NCI-H2081 (cell line): ENCODE measurements at places on chromosomes 12 and 14.

GRCh38 chr12:24177889-24178288 is 228.4 kb upstream of the SOX5 start:
- DNase-seq, result no peak

DNA sequence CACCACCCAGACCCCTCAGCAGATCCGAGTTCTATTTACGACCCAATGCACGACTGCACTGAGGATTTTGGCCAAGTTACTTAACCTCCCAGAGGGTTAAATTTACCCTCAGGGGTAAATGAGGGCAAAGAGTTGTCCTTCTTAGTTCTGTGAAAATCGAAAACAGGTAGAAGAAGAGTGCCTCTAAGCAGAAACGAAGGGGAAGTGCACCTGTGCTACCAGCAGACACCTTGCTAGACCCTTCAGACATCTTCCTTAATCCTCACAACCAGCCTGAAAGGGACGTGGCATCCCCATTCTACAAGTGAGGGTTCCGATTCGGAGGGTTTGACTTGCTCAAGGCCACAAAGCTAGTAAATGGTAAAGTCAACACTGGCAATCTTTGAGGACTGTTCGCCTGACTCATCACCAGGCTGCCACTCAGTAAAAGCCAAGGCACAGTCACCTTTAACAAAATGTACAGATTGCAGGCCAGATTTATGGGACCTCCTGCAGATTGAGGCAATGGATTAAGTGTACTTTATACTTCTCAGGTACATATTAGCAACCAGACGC is 1.6 kb downstream of the GSG1 start:
- DNase-seq, result no peak

DNA sequence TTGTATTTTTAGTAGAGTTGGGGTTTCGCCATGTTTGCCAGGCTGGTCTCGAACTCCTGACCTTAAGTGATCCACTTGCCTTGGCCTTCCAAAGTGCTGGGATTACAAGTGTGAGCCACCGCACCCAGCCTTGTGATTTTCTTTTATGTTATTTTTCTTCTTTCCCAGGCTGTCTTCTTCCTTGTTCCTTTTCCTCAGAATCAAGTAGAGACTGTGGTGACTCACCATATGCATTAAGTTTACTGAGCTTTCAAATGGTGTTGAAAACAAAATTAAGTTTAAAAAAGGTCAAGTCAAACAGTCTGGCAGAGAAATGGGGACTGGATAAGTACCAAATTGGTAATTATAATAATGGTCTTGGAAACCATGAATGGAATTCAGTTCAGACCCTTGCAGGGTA is 5.7 kb downstream of the ARPC3 start:
- no peak for DNase-seq

DNA sequence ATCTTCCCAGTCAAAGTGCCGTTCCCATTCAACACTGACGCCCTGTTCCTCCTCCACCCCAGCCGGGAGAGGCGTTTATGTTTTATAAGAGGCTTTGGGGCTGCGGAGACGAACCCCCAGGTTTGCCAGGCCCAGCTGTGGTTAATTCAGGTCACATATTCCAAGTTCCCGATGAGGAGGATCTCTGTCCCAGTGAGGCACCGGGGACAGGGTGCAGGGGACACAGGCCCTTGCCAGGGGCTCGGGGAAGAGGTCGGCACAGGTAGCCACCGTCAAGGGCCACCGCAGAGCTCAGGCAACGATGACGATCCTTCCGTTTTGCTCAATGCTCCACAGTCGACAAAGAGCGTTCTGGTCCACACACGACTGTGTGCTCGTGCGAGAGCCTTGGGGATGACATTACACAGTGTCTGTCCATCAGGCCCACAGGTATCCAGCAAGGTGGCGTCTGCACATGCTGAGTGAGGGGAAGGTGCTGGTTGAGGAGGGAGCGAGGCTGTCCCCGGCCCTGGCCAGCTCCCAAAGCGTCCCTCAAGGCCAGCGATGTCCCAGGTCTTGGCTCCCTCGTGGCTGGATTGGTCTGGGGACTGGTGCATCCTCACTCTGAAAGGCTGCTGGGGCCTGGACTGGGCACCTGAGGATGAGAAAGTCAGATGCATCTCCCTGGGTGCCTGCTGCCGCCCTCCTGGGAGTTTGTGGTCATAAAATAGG is 189.2 kb upstream of the C14orf180 start:
- no peak for DNase-seq

DNA sequence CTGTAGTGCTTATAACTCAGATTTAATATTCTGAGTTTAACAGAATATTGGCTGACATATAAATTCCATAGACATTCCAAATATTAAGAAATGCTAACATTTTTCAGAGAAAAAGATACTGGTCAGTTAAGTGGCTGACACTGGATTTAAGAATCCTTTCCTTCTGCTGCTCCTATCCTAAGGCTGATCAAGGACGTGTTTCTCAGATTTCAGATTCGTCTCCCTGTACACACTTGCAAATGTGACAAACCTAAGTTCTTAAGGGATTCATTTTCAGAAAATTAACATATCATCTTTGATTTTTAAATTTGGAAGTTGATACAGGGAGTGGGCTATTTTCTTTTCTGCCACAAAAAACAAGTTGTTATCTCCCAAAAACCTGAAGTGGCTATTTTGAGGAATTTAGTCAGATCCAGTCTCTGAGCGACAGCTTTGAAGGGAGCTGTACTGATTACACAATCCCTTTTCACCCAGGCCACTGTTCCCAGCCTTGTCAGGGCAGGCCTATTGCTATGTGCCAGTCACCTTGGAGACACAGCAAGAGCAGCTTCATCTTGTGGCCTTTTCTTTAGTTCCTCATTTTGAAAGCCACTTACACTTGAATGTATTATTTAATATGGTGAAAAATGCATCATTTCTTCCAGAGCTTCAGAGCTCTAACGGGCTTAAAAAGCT is 370.6 kb downstream of the KCNH5 start:
- no peak for DNase-seq

DNA sequence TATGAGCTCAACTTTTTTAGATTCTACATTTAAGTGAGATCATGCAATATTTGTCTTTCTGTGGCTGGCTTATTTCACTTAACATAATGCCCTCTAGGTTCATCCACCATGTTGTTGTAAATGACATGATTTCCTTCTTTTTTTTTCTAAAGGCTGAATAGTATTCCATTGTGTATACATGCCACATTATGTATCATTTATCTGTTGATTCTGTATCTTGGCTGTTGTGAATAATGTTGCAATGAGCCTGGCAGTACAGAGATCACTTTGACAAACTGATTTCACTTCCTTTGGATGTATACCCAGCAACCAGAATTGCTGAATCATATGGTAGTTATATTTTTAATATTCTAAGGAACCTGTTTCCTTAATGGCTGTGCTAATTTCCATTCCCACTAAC is 19.1 kb downstream of the FBXW8 start:
- no peak for DNase-seq

- DNase-seq, result no peak
These were observed 21.4 kb downstream of the ZFC3H1 start for GRCh38 chr12:71642264-71642663.

- no peak for DNase-seq
These were observed 753 bp upstream of the ATP5MC2 start for GRCh38 chr12:53676656-53677015.

DNA sequence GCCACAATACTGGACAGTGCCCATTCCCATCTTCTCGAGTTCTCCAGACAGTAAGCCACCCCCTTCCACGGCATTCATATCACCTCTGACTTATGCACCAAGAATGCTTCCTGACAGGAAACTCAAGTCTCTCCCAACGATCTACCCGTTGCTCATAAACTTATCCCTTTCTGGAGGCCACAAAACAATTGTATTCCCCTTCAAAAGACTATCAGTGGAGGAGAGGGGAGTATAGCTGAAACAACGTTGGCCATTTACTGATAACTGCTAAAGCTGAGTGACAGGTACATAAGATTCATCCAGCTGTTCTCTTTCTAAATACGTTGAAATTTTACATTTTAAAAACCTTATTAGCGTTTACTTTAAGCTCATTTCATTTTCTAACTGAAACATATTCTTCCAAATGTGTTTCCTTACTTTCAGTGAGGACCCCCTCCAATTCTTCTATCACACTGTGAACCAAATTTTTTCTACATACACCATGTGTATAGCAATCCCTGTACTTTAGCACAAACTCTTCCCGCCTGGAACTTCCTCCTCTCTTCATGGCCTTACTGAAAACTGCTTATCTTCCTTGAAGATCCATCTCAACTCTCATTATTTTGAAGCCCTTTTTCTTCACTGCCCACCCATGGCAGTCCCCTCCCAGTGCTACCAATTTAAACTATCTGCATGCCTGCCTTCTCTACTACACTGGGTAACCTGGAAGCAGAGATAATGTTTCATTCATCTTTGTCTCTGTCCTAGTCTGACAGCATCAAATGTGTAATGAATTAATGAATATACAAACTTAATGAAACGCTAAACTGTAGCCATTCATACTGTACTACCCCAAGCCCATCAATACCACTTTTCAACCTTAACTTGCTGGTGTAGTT is 28.8 kb downstream of the ATXN2 start:
- no peak for DNase-seq

DNA sequence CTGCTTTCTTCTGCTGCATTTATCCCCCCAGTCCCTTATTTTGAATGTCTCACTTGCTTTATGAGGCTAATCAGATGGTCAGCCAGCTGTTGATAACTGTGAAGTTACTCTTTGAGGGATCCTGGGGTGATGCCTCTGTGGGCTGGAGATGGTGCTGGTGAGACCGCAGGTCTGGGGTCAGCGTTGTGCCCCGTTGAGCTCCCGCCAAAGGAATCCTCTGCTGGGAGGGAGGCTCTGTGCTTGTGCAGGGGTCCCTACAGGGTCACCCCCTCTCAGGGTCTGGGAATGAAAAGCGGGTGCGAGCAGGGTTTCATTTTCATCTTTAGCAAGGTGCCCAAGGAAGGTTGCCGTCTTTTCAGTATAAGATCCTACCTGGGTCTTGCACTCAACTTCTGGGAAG is 161.2 kb upstream of the RTL1 start:
- DNase-seq, result no peak

- no peak for DNase-seq
These were observed 13.6 kb downstream of the PIWIL1 start for GRCh38 chr12:130351326-130351725.

GRCh38 chr12:8018666-8019581 is 13.6 kb upstream of the FOXJ2 start:
- DNase-seq, result no peak

DNA sequence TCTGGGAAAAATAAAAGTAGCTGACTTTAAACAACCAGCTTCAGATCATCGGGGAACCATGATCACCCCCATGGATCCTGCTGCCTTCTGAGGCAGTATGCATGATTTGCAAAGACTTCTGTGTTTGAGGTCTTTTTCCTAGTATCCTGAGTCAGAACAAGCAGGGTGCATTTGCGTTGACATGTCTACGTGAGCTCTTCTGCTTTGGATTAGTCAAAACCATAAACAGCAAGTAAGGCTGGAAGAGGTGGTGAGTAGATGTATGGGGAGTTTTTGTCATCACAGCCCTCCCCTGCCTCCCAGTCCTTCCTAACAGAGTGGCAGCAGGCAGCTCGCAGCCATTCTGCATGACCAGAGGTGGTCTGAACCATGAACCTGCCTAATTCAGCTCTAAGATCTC is 24.1 kb downstream of the PLEKHG7 start:
- no peak for DNase-seq

DNA sequence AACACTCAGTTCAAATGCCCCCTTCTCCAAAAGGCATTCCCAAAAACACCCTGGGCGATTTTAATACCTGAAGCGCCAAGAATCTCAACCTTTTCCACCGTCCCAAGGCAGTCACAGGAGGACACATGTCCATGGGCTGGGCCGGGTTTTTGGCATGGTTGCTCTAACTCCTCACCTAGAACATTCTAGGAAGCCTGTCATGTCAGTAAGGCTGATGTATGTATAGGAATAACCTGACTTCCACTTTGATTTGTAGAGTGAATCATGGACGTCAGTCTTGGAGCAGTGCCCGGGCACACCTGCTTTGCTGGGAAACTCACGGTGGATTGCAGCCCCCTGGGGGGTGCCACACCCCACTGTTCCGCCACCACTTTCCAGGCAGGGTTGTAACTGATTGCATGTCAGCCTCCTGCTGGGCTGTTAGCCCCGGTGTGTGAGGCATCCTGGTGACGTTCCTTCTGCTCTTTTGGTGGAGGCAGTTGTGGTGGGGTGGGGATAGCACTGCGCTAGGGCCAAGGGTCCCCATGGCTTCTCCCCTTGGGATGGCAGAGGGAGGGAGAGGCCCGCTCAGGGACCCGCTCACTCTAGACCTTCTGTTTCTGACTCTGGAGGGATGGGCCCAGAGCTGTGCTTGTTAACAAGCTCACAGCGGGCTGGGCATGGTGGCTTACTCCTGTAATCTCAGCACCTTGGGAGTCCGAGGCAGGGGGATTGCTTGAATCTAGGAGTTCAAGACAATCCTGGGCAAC is 35.2 kb upstream of the FAM181A start:
- no peak for DNase-seq

- no peak for DNase-seq
These were observed 76.3 kb downstream of the SCAF11 start for GRCh38 chr12:45914090-45914489.

GRCh38 chr12:131764738-131765137 is 53.8 kb downstream of the SFSWAP start:
- DNase-seq, result no peak

GRCh38 chr12:13039328-13039956 is 4.7 kb upstream of the FAM234B start:
- DNase-seq, result no peak

DNA sequence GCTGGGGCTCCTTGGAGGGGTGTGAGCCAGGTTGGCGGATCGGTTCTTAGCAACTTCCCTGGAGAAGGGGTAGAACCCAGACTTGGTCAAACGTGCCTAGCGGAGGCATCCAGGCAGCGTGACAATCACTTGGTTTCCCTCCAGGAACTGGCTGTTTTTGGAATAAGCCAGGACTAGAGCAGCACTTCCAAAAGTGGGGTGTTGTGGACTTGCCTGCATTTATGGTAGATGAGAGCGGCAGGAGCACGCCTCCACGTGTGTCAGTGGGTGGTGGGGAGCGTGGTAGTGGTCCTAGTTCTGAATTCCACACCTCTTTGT is 2.8 kb downstream of the PRMT8 start:
- DNase-seq, result no peak

- DNase-seq, result no peak
These were observed 22.9 kb downstream of the PROX2 start for GRCh38 chr14:74852922-74853530.

GRCh38 chr12:105676694-105677093 is 346.2 kb downstream of the C12orf75 start:
- DNase-seq, result peak; percentile 31

- no peak for DNase-seq
These were observed 1098.7 kb downstream of the AACS start for GRCh38 chr12:126163984-126164383.

DNA sequence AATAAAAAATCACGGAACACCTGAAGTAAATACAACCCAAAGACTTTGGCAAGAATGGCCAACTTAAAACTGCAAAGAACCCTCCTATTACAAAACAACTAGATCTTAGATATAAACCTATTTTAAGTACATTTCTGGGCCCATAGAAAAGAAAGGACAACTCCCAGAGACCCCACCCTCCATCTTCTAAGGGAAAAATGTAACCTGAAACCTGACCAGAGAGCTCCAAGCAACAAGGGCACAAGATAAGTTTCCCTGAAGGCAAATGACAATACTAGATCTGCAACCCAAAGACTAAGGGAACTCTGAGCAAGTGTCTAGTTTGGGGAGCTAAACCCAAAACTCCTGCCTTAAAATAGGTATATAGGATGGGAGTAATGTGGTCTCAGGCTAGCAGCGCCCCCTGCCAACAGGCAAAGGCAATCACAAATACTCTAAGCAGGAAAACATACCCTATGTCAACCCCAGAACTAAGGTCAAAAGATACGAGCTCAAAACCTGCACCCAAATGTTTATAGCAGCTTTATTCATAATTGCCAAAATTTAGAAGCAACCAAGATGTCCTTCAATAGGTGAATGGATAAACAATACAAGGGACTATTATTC is 218.9 kb downstream of the ITPR2 start:
- no peak for DNase-seq

- no peak for DNase-seq
These were observed 43.2 kb downstream of the RFX4 start for GRCh38 chr12:106625976-106626375.
